Stimulated activated naive CD8-positive, alpha-beta T cell treated with anti-CD3 and anti-CD28 coated beads, Interleukin-15, Interleukin-2, amounts not matched to agents 100 U/mL and 50 U/mL, for 24 hours (primary cell): ENCODE measurements at places on chromosomes 1 and 21.
A peak's percentile ranks its signal among the peaks of the same experiment; 100 is the strongest.

DNA sequence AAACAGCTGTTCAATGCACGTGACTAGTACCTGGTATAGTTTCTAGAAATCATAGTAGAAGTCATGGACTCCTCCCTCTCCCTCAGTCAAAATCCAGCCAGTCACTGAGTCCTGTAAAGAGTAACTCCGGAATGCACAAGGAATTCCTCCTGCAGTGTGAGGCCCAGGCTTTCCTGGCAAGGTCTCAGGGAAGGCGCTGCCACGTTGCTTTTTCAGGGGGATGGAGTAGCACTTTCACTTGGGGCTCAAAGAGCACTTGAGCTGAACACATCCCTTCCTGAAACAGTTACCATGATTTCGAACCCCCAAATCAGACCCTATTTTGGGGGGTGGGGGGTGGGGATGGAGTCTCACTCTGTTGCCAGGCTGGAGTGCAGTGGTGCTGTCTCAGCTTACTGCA lies 26.4 kb upstream of the LRRC8D start:
- no peak for DNase-seq

GRCh38 chr1:171817511-171818265 lies 23.6 kb upstream of the DNM3 start:
- DNase-seq, result peak; percentile 34

DNA sequence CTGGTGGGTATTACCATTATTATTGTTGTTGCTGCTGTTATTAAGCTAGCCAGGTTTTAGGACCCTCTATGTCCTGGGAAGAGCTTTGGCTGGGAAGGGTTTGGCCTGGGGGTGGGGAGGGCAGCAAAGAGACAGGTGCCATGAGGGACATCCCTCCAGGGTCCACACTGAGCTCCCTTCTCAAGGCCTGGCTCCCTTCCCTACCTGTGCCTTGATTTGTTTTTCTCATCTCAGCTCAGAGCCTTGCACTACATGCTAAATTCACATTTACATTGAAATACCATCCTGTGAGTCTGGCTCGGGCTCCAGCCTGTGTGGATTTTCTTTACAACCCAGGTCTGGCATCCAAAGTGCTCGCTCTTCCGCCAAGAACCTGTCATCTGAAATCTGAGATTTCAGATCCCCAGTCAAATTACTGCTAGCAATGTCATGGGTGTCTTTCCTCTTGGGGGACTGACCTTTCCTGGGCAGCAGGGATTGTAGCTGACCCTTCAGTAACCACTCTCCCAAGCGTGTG lies 536.3 kb downstream of the PTPRU start:
- DNase-seq, result no peak

GRCh38 chr1:151949371-151950193 lies 40.3 kb upstream of the THEM4 start:
- no peak for DNase-seq

- no peak for DNase-seq
Measured at GRCh38 chr1:36576551-36577110, 93.9 kb upstream of the CSF3R start.

GRCh38 chr1:43783671-43784205 lies 76.4 kb downstream of the ST3GAL3 start:
- no peak for DNase-seq

DNA sequence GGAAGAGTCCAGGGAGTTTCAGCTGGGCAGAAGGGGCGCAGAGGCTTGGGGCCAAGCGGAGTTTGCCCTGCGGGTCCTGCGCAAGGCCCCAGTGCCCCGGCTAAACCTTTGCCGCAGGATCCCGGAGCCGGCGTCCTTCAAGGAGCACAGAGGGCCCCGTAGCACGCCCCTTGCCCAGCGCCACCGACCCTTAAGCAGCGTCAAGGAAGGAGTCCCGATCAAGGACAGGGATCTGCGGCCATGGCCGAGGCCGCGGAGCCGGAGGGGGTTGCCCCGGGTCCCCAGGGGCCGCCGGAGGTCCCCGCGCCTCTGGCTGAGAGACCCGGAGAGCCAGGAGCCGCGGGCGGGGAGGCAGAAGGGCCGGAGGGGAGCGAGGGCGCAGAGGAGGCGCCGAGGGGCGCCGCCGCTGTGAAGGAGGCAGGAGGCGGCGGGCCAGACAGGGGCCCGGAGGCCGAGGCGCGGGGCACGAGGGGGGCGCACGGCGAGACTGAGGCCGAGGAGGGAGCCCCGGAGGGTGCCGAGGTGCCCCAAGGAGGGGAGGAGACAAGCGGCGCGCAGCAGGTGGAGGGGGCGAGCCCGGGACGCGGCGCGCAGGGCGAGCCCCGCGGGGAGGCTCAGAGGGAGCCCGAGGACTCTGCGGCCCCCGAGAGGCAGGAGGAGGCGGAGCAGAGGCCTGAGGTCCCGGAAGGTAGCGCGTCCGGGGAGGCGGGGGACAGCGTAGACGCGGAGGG lies 520 bp downstream of the CLIC6 start:
- peak; percentile 37 for DNase-seq

DNA sequence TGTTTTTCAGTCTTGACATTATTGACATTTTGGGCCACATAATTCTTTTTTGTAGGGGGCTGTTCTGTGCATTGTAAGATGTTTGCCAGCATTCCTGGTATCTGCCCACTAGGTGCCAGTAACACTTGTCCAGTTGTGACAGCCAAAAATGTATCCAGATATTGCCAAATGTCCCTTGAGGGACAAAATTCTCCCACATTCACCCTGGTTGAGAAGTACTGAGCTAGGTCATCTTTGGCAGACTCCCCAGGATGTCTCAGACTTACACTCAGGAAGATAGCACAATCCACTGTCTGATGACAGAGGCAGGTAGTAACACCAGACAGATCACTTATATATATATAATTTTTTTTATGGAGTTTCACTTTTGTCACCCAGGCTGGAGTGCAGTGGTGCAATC lies 5.9 kb downstream of the CD48 start:
- DNase-seq, result no peak

GRCh38 chr1:45177452-45177851 lies 29.0 kb downstream of the ZSWIM5 start:
- no peak for DNase-seq

GRCh38 chr21:28142697-28143096 lies 850.0 kb downstream of the LTN1 start:
- DNase-seq, result no peak

DNA sequence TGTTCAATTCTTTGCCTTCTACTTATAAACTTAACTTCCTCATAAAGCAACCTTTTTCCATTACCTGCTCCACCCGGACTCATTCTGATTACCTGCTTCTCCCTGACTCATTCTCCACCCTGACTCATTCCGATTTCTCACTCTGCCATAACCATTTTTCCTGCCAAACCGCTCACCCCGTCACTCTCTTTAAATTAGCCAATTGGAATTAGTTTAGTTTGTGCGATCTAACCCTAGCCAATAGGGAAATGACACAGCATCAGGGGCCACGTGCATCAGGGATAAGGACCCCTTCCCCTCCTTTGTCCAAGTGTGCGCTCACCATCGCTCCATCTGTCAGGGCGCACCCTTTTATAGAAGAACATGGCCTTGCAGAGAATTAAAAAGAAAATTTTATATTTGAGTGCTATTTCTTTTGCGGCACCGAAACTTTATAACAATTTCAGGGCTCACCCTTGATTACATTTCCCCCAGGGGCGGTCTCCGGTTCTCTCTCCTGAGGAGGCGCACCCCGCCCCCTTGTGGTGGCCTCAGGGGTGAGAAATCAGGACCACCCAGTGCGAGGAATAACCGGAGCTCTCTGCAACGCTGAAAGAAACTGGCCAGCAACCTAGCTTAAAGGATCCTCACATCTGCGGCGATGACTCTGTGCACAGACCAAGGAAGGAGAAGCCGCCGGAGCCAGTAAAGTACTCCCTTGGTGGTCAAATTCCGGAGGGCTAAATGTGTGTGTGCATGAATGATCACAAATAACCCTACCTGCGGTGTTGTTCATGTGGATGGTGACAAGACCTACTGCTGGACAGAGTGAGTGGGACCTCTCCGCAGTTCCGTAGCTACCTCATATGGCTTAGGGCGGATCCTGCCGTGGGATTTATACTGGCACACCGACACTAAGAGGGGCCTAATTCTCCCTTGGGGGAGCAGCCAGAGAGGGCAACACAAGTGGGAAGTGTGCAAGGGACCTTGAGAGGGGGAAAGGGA lies 30.3 kb upstream of the CBR3 start:
- DNase-seq, result peak; percentile 77

DNA sequence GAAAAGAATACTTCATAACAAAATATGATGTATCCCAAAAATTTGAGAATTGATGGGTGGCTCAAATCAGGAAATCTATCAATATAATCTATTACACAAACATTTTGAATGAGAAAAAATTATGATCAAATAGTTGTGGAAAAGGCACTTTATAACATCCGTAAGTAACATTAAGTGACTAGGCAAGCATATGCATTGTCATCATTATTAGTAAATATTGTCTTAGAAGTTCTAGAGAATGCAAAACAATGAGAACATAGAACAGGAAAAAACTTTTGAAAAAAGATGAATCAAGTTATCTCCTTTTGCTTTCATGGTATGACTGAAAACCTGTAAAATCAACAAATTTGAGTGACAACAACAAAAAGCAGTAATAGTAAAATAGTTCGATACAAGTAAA lies 42.9 kb downstream of the VCAM1 start:
- DNase-seq, result no peak

DNA sequence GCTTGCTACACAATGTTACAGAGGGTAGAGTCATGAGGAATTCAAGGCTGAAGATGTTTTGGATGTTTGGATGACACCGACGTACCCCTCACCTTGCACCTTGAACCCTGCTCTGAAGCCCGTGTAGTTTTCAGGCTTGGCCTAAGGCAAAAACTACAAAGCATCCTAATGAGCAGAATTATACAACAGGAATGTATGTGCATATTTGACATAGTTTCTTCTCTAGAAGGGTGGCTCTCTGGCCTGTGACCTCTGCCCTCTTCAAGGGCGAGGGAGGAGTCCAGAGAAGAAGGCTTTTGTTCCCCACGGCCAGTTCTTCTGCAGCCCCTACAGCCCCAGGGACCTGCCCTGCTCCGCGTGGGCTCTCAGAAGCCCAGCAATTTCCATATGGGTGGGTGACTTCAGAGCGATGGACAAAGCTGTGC lies 43.3 kb downstream of the L1TD1 start:
- no peak for DNase-seq

- no peak for DNase-seq
Measured at GRCh38 chr1:244636488-244637259, 16.3 kb upstream of the DESI2 start.

- no peak for DNase-seq
Measured at GRCh38 chr1:22821027-22821426, 110.4 kb downstream of the EPHB2 start.

DNA sequence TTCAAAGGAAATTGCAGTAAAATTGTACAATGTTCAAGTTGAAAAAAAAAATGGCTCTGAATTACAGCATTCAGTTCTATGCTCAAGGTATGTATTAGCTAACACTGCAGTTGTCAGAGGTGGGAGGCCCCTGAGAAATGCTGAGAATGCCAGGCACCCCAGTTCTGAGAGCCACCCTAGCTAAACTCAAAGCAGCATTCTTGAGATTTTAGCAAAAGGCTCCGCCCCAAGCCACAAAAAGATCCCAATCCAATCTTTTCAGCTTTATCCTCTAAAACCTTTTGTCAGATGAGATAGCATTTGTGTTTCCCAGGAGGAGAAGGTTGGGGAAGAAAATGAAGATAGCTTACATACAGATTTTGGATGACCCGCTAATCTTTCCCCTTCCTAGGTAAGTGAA lies 68.8 kb downstream of the SMYD2 start:
- DNase-seq, result no peak

DNA sequence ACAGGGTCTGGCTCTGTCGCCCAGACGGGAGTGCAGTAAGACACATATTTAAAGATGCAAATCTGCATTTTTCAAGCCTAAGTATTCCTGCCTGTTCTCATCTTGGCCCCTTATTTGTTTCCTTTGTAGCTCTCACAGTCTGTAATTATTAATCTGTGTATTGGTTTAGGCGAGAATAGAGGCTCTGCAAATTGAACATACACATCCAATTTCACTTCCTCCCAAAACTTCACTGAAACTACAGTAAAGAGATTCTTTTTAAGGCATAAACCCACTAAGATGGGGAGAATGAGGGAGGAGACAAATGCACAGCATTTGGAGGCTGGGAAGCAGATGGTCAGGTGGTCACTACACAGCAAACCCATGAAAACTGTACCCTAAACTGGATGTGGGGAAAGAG lies 21.0 kb downstream of the HMGN2 start:
- no peak for DNase-seq

GRCh38 chr21:36504067-36505058 lies 24.4 kb upstream of the CLDN14 start:
- peak; percentile 47 for DNase-seq

DNA sequence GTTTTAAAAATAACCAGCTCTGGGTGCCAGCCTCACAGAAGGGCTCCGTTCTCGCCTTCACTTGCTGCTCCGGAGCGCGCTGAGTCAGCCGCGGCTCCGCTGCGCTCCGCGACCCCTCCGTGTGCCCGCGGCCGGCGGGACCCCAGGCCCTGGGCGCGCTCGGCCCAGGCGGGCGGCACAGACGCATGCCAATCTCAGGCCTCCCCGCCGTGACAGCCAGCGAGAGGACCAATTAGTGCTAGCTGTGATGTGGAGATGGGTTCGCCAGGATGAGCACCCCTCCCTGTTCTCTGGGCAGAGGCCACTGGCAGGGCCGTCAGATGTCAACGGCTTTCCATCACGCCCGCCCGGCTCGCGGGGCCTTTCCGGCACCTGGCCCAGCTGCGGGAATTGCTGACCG lies 293.8 kb downstream of the SPATA17 start:
- no peak for DNase-seq

DNA sequence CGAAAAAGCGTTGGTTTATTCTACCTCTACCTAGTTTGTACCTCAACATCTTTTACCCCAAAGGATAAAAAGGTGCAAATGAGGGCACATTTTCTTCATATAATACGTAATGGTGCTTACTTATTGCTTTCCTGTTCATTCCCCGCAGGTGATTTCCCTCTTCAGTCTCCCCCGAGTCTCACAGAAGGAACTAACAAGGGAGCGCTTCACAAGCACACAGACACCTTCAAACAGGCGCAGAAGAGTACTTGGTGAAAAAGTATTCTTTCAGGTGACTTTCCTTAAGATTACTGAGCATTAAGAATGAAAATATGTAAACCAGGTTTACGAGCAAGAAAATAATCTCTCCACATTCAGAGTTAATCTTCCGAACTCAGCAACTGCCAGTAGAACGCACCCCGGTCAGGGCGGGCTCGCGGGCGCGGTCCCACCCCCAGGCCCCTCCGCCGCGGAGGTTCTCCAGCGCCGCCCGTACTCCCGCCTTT lies 511 bp upstream of the RABGAP1L start:
- DNase-seq, result no peak

- DNase-seq, result no peak
Measured at GRCh38 chr1:219666242-219666641, 53.3 kb upstream of the ZC3H11B start.

DNA sequence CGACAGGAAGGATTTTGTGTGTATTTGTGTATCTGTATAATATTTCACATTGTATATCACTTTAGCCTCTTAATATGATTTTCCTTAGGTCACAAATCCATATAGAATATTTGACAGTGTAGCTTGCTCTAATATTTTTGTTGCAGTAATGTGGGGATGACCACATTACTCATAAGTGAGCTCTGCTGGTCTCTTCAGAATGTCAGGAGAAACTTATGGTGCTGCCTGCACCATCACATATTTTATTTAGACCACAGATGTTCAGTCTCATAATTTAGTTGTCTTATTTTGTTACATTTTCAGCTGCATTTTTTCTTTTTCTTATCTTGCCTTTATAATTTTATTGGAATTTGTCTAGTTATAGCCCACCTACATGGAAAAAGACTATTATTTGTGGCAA lies 205.3 kb downstream of the PBX1 start:
- no peak for DNase-seq

- DNase-seq, result no peak
Measured at GRCh38 chr21:16841975-16842695, 670.7 kb upstream of the CXADR start.
